ENCODE measurements at places on chromosomes 4 and X. TPM values are rescaled to one million over a fixed set of nuclear protein-coding genes. Genes with fewer than 3 reads are reported as not detected.

AVPR2 gene
- total RNA-seq = not detected

RBMXL3 gene
- not detected for total RNA-seq

NXT2 gene
- total RNA-seq = 11.3 TPM

OTUD6A gene
- total RNA-seq = not detected

AMELX gene
- total RNA-seq = not detected

ALPK1 gene
- total RNA-seq = 2.5 TPM

ARX gene
- not detected for total RNA-seq

PCDH7 gene
- not detected for total RNA-seq

CUL4B gene
- total RNA-seq = 26.4 TPM

PNCK gene
- total RNA-seq = not detected

CHIC1 gene
- total RNA-seq = 8.9 TPM

SLC49A3 gene
- total RNA-seq = 0.80 TPM

SSX3 gene
- not detected for total RNA-seq

TMEM31 gene
- not detected for total RNA-seq

C4orf50 gene
- total RNA-seq = 0.37 TPM

ADH1A gene
- total RNA-seq = not detected

IQSEC2 gene
- total RNA-seq = 0.29 TPM

PDE6B gene
- 9.3 TPM for total RNA-seq

ANOS1 gene
- total RNA-seq = not detected

MAPK10 gene
- not detected for total RNA-seq

HAUS7 gene
- 73.8 TPM for total RNA-seq

SPON2 gene
- total RNA-seq = 3.1 TPM

TRPC3 gene
- total RNA-seq = 0.15 TPM

TMSB15C gene
- 3.3 TPM for total RNA-seq

CTAG1A gene
- total RNA-seq = not detected

NLGN4X gene
- not detected for total RNA-seq

ZMAT1 gene
- 4.4 TPM for total RNA-seq

IL13RA1 gene
- 0.59 TPM for total RNA-seq

ASMT gene
- total RNA-seq = 1.9 TPM

PF4V1 gene
- total RNA-seq = not detected

LIMCH1 gene
- total RNA-seq = not detected

FAM184B gene
- 0.02 TPM for total RNA-seq

MID2 gene
- total RNA-seq = 10.6 TPM

EDA2R gene
- 2.0 TPM for total RNA-seq

VCX3B gene
- not detected for total RNA-seq

SORCS2 gene
- total RNA-seq = not detected

ANAPC10 gene
- total RNA-seq = 26.0 TPM

CD38 gene
- total RNA-seq = 11.7 TPM

SSX4 gene
- not detected for total RNA-seq

SLC25A43 gene
- total RNA-seq = 10.6 TPM

ZFP42 gene
- total RNA-seq = not detected

FRMPD4 gene
- not detected for total RNA-seq

SSX2 gene
- total RNA-seq = not detected

CRMP1 gene
- not detected for total RNA-seq

HMX1 gene
- total RNA-seq = not detected

H2BW2 gene
- total RNA-seq = not detected

PRDM5 gene
- total RNA-seq = 0.24 TPM

PABPC4L gene
- total RNA-seq = not detected

CPZ gene
- total RNA-seq = not detected

SMR3A gene
- not detected for total RNA-seq

AMTN gene
- not detected for total RNA-seq

DHRSX gene
- 26.6 TPM for total RNA-seq

SPRY1 gene
- total RNA-seq = 40.6 TPM
